Tibial artery (tissue), 4 donors: ENCODE measurements at places on chromosomes 7 and 10.

DNA sequence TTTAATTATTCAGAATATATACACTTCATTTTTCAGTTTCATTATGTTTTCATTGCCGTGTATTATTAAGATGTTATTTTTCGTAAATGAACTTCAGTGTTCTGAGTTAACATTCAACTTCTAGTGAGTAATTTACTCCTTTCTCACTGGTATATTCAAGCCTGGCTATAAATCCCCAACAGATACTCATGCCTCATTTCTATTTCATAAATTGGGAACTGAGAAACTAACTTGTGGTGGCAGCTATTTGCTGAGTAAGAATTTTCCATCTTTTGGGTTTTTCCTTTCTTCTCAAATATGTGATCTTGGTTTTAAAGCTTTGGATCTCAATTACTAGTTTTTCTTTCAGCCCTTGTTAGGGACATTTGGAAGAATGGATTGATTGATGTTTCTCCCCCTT is 281.1 kb downstream of the CDK14 start:
- DNase-seq, result no peak

DNA sequence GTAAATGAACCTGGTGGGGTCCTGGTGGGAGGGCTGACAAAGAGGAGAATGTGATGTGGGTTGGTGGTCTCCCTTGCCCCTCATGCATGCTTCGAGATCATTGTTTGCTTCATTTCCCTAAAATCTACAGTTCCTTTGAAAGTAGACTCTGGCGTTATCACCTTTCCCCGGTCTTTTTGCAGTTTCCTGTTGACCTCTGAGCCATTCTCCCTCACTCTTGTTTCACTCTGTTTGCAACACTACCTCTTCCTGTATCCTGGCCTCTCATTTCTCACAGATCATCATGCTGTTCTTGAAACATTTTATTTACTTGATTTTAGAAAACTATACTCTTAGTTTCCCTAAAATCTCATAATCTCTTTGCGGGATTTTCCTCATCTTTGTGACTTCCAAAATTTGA is 179.8 kb downstream of the WNT2 start:
- no peak for DNase-seq

DNA sequence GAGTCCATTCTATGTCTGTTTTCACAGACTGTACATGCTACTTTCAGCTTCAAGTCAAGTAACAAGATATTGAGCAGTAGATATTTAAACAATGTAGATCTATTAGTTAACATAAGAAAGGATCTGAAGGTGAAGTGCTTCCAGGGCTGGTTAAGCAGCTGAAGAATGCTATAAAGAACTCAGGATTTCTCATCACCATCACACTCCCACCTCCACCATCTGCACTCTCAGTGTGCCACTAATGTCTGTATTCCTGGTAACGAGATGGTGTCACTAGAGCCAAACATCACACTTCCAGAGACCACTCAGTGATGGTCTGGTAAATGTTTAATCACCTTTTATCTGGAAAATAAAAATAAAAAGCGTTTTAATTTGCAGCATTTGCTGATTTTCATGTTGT is 224.0 kb upstream of the FERD3L start:
- no peak for DNase-seq

- DNase-seq, result no peak
Observed at GRCh38 chr7:46279290-46279689, 358.2 kb upstream of the IGFBP3 start.

GRCh38 chr7:30980194-30980593 is 16.4 kb downstream of the GHRHR start:
- DNase-seq, result no peak

DNA sequence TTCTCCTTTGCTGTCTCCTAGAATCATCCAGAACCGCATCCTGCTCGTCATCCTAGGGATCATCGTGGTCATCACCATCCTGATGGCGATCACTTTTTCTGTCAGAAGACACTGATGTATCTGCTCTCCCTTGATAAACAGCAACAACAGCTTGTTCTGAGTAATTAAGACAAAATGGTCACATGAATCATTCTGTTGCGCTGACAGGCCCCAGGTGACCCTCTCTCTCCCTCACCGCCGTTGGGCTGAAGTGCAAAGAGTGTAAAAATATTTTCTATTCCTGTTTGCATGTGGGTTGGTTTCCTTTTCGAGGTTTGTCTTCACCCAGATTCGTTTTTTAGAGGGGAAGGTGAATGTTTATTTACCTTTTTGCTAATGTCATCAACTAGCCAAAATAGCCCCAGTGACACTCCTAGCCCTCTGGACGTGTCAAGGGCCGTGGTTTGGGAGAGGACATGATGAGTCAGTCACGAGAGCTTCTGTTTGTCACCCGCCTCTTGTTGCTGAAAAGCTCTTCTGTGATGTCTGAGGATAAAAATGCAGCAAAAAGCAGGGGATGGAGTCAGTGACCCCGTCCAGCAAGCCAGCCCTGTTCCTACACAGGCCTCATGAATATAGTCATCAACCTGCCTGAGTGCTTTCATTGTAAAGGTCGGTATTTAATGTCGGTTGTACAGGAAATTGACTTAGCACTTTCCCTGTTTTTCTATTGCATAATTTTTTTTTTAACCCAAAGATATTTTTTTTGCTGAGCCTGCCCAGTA is 134.6 kb upstream of the TCF7L2 start:
- DNase-seq, result no peak

- DNase-seq, result no peak
Observed at GRCh38 chr7:23852135-23852534, 142.1 kb downstream of the STK31 start.

DNA sequence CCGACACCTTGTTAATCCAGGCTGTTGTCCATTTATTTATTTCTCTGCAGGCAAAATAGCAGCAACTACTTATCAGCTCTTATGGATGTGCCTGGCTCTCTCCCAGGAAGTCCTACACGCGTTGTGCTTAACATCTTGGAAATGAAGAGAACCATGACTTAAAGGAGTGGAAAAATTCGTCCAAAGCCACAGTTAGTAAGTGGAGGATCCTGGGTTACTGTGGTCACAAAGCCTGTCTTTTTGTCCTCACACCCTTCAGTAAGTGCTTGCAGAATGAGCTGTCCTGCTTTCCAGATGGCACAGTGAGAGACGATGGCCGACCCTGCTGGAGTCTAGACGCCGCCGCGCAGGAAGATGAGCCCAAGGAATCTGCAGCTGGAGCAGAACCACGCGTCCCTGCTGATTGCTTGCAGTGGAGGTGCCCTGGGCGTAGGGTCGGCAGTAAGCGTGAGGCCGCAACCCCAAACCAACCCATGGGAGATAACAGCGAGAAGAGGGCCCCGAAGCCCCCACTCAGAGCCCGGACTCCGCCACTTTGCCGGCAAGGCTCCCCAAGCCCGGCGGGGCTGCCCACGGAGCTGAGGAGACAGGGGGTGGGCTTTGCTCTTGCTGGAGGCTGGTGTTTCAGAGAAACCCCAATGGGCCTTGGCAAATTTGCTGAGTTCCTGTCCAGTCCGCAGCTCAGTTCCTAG is 178.6 kb downstream of the CXCL12 start:
- DNase-seq, result no peak

- no peak for DNase-seq
Observed at GRCh38 chr10:110641256-110641655, 2.9 kb upstream of the RBM20 start.

DNA sequence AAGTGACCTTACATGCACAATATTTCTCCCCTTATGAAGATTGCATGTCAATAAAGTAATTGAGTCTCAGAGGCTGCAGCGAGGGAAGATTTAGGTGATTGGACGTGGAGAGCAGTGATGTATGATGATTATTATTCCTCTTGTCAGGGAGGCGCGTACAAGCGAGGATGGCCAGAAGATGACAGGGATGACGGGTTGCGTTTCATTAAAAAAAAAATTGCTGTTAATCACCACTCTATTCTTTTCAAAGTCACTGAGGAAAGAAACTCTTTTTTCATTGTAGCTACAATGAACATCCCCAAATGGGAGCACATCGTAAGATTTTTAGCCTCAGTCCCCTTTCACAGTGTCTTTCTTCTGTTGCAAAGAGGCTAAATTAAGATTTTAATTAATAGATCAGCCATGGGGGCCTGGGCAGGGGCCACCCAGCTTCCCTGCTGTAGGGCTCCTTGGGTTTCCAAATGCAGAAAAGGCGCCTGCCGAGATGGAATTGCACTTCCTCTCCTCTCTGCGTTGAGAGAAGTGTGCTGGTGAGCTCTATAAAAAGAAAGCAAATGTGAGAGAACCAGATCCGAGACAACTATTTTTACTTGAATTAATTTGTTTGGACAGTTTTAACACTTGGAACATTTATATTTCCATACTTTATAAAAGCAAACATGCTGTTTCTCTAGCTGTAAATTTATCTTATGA is 998.1 kb downstream of the LRMDA start:
- DNase-seq, result no peak

DNA sequence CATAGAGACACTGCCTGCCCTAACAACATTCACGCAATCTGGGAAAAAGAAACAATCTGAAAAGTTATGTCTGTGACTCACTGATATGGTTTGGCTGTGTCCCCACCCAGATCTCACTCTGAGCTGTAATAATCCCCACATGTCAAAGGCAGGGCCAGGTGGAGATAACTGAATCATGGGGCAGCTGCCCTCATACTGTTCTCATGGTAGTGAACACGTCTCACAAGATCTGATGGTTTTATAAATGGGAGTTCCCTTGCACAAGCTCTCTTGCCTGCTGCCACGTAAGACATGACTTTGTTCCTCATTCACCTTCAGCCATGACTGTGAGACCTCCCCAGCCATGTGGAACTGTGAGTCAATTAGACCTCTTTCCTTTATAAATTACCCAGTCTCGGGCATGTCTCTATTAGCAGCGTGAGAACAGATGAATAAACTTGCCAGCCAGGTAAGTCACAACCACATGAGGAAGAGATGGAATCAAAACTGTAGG is 341.5 kb upstream of the AOAH start:
- no peak for DNase-seq

GRCh38 chr7:98396768-98397167 is 4.1 kb downstream of the BAIAP2L1 start:
- no peak for DNase-seq

DNA sequence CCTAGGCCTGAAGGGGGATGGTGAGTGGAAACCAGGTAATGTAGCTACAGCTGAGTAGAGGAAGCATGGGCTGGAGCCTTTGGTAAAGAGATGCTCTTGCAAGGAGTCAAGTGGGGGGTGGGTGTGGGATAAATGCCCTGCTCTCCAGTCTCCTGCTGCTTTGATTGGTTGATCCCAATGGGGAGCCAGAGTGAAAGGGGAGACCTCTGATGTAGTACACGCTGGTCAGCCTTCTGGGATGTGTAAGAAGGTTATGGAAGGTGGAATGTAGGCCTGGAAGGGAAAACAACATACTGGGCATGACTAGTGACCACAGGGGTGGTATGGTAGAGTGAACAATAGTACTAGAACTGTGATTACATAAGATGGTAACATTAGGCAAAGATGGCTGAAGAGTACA is 44.3 kb downstream of the TET1 start:
- DNase-seq, result no peak

- DNase-seq, result no peak
Observed at GRCh38 chr7:124777268-124777667, 11.7 kb upstream of the GPR37 start.

DNA sequence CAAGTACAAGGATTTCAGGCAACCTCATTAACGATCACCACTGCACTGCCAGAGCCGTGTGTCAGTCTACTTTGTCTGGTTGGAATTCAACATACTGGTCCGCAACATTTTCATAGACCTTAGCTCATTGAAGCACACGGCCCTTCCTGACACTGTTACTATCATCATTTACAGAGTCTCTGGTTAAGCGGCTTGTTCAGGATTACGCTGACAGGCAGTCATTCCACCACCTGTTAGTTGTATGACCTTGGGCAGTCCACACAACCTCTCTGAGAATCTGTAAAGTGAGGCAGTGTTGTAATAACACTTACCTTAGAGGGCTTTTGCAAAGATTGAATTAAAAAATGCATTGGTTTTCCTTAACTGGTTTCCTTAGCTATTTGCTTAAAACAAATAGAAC is 112.6 kb downstream of the AOAH start:
- DNase-seq, result no peak

GRCh38 chr10:62231371-62231770 is 37.3 kb downstream of the RTKN2 start:
- DNase-seq, result no peak

GRCh38 chr10:44184633-44185314 is 200.1 kb downstream of the CXCL12 start:
- DNase-seq, result no peak

- DNase-seq, result no peak
Observed at GRCh38 chr7:114062810-114063209, 144.0 kb upstream of the PPP1R3A start.

GRCh38 chr7:26449175-26450165 is 157.8 kb downstream of the SNX10 start:
- no peak for DNase-seq

DNA sequence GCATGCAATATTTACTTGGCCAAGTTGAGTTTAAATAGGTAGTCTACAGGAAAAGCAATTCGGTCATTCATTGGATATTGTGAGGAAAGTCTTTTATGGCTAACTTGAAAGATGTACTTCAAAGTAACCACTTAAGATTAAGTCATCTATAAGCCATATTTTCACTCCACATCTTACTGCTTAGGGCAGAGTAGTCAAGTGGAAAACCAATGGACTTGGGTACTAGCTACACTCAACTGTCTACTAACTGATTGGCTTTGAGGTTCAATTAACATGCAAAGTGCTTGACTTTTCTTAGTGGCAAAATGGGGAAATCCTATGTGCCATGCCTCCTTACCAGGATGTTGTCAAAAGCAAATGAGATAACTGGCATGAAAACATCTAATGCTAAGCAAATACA is 51.0 kb downstream of the CAV1 start:
- DNase-seq, result no peak

GRCh38 chr7:152106990-152107389 is 81.5 kb downstream of the GALNT11 start:
- DNase-seq, result no peak

DNA sequence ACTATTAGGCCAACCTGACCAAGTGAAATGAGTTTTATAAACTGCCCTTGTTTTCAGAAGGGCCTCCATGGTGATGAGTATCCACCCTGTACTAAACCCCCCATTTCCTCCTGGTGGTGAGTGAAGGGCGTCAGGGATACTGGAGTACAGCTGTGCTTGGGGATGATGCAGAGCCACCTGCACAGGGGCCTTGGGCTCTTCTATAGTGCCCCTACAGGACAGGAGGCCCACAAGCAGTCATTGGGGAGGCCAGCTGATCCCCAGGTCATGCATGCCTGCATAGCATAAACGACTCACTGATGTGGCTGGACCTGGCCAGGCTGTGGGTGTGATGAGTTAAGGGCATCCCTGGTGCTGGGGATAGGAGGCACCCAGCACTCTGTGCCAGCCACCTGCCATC is 114.1 kb upstream of the CELF2 start:
- DNase-seq, result no peak

- DNase-seq, result no peak
Observed at GRCh38 chr7:22291977-22292376, 65.0 kb downstream of the RAPGEF5 start.
